SIG-M5 (cell line): ENCODE measurements at places on chromosomes 1 and 21.

DNA sequence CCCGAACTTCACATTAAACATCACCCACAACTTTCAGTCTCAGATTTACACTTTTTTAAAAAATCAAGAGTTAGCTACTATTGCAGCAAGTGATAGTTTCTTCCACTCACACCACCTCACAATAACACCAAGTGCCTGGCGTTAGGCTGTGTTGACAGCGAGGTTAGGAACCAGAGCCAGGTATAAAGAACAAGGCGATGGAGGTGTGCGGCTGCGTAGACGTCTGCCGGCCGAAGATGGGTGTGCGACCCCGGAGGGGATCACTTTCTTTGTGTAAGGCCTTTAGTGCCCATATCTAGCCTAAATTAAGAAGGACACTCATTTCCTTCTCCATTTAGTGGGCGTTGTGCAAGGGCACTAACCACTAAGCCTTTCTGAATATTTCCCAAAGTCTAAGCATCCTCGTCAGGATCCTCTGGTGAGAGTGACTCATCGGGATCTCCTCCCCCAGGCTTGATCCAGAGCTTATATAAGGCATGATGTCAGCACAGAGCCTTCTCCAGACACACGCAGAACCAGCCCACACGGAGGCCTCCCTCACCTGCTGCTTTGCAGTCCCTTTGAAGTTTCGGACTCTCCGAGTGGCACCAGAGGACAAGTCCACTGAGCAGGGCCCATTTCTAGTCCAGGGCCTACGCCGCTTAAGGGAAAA lies 11.8 kb downstream of the NHLH2 start:
- no peak for DNase-seq

GRCh38 chr1:27523337-27524020 lies 33.5 kb upstream of the WASF2 start:
- no peak for DNase-seq

DNA sequence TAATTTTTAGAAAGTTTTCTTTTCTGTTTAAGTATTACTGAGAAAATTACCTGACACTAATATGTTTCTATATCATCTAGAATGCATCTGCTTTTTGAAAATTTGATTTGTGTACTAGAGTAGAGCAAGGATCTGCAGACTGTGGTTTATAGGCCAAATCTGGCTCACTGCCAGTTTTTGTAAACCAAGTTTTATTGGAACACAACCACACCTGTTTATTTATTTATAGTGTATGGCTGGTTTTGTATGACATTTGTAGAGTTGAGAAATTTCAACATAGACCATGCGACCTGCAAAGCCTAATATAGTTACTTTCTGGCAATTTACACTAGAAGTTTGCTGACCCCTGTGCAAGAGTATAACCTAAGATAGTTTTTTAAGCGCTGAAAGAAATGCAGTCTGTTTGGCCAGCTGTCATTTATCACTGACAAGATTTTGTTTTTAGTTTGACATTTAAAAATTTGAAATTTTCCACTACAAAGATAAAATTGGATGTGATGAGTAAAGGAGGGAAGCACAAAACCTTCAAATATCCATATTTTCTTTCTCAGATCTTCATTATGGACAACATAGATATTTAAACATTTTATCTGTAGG lies 36.1 kb upstream of the CACYBP start:
- DNase-seq, result no peak

DNA sequence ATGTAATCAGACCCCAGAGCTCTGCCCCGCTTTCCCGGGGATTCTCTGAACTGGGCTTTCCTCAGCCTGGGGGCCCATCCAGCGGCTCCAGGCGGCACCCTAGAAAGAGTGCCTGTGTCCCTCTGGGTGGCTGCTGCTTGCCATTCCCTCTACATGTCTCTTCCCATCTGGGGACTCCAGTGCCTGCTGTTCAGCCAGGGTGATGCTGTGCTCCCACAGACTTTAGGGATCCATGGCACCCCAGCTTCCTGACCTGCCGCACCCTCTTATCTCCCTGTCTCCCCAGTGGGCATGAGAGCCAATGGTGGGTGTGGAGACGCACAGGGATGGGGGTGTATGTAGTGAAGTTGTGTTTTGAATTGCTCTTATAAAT lies 16.2 kb downstream of the TRAPPC10 start:
- no peak for DNase-seq

DNA sequence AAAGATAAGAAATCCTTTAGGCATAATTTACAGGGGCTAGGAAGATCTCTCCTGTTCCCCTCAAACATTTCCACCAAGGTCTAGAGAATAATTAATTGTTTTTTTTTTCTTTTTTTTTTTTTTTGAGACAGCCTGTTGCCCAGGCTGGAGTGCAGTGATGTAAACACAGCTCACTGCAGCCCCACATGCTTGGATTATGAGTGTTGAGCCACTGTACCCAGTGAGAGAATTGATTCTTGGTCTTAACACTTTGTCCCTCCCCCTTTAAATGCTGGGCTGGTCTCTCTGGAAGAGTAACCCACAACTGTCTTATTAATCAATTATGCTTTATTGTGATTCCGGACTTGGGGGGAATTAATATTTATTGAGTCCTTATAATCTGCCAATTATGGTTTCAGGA lies 33.4 kb downstream of the ATF3 start:
- DNase-seq, result no peak

DNA sequence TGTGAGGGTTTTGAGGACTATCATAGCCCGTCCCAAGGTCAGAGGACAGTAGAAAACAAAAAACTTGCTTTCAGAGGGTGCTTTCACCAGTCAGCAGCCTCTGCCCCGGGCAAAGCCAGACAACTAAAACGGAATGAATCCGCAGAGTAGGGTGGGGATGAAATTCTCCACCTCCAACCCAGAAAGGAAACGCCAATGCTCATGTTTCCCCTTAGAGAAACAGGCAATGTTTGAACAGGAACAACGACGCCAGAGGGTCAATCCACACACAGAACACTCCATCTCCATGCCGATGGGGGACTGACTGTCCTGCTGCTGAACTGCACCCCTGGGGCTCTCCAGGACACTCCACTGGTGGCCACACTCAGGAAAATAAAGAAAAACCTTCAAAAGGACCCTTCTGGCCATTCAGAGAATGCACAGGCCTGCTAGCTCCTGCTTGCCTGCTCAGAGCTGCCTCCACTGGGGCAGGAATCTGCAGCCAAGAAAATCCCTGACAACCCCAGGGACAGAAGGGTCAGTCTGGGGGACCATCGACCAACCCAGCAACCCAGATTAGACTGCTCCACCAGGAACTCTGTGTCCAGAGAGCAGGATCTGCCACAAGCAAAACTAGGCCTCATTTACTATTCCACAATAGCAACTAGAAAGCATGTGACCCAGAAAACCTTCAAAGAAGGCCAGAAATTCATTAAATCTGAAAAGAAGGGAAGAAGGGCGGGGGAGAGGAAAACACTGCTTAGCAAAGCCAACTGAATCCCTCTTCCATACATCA lies 116.0 kb downstream of the TOMM20 start:
- DNase-seq, result no peak

- no peak for DNase-seq
These were observed 3.9 kb upstream of the COL18A1 start for GRCh38 chr21:45401054-45401518.

- DNase-seq, result no peak
These were observed 49.9 kb downstream of the BACE2 start for GRCh38 chr21:41217671-41218385.

- no peak for DNase-seq
These were observed 1.9 kb upstream of the NAV1 start for GRCh38 chr1:201537028-201537427.

DNA sequence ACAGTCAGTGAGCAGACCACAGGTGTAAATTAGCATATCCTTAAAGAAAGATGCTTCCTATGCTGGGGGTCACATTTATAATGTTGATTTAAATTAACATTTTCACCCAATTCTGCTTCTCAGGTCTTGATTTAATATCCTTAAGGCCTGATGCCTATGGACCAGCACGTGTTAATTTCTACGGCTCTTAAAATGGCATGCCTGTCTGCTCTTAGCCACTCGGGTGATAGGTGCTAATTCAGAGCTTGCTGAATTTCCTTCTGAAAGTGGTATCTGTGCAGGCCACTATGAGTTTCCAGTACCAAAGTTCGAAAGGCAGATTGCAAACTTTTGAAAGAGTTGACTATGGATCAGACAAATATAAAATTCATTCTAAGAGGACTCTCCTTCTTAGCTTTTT lies 487.4 kb upstream of the ADGRL2 start:
- no peak for DNase-seq

DNA sequence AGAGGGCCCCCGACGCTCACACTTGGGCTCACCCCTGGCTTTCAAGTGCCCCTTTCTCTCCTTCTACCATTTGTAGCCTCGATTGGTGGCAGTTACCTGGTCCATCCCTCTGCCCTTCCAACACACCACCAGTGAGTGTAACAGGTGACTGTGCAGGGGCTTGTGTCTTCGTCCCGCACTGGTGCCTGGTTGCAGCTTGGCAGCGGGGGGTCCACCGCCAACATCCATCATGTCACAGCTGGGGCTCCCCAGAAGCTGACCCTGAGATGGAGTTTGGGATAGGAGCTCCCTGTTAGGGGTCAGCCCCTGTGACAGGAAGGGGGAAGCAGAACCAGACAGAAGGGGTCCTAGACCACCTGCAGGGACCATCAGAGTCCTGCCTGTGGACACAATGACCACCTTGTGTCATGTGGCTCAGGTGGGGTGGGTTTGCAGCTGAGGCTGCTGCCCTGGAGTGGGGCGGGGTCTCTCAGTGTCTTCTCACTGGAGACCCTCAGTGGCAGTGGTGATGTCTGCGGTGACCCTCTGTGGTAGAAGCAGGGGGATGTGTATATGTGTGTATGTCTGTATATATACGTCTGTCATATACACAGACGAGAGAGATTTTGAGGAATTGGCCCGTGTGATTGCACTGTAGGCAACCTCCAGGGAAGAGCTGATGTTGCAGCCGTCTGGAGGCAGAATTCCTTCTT lies 3.6 kb upstream of the CALML6 start:
- no peak for DNase-seq

GRCh38 chr21:25107708-25108107 lies 499.6 kb downstream of the MRPL39 start:
- no peak for DNase-seq

- DNase-seq, result no peak
These were observed 24.6 kb upstream of the PEX19 start for GRCh38 chr1:160309571-160309970.

GRCh38 chr1:247111259-247111699 lies 7.1 kb upstream of the ZNF669 start:
- DNase-seq, result no peak

DNA sequence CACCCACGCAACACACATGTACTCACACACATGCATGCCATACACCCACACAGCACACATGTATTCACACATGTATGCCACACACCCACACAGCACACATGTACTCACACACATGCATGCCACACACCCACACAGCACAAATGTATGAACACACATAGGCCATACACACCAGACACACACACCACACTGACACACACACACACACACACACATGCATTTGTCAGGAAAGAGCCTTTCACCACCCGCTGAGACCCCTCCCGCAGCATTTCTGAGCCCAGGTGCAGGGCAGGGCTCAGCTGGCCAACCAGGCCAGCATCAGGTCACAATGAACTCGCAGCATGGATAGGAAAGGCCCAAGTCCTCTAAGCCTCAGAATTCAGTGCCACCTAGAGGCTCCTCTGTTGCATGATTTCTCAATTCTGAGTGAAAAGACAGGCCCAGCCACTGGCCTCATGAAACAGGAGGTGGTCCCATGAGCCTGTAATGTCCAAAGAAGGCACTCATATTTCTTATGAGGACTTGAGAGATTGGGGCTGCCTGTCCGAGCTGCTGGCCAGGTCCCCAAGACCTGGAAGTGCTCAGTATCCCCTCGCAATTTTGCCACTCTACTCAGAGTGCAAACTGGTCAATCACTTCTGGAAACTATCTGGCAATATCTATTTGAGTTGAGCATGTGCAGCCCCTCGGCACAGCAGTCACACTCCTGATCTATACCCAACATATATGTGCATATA lies 57.3 kb downstream of the PSMG1 start:
- peak; percentile 24 for DNase-seq

GRCh38 chr1:50183378-50184133 lies 74.8 kb downstream of the ELAVL4 start:
- DNase-seq, result no peak

DNA sequence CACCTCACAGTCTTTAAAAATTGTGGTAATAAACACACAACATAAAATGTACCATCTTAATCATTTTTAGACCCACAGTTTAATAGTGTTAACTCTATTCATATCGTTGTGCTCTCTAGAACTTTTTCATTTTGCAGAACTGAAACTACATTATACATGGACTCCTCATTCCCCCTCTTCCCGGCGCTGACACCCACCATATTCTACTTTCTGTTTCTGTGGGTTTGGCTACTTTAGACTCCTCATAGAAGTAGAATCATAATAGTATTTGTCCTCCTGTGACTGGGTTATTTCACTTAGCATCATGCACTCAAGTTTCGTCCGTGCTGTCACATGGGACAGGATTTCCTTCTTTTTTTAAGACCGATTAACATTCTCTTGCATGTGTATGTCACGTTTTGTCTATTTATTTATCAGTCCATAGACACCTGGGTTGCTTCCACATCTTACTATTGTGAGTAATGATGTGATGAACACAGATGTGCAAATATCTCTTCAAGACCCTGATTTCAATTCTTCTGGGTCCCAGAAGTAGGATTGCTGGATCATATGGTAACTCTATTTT lies 62.9 kb upstream of the TMPRSS2 start:
- DNase-seq, result no peak

DNA sequence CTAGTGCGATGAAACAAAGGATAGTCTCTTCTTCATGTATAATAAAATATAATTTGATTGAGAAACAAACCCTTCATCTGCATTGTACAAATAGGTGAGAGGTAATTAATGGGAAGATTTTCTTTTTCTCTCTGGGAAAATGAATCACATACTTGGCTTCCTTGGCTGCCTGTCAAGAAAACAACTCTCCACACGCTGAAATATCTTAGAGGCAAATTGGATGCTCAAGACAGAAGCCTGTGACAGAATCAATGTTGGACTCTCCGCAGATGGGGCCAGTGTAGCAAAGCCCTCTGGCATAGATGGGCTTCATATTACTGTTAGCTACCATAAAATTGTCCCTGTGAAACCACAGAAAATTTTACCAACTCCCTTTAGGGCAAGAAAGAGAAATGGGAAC lies 186.6 kb downstream of the GRIK1 start:
- no peak for DNase-seq

- no peak for DNase-seq
These were observed 93.8 kb downstream of the USP25 start for GRCh38 chr21:15823486-15824150.

- no peak for DNase-seq
These were observed 111.2 kb upstream of the ADGRL2 start for GRCh38 chr1:81689531-81689941.

GRCh38 chr1:16315437-16315836 lies 36.8 kb downstream of the FBXO42 start:
- DNase-seq, result no peak
